ENCODE measurements at places on chromosomes 2 and 18.

DNA sequence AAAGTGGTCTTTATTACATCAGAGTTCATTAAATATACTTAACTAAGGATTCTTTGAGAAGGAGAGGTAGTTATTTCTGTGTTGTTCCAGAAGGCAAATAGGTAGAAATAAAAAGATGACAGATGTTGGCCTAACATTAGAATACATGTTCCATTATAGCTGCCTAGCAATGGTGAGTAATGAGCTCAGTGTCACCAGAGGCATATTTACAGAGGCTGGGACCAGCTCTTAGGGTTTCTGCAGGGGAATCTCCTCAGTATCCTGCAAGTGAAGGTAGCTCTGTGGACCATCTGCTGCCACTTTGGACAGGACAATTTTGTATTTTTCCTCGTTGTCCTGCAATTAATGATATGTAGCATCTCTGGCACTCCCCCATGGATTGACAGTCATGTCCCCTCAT lies 416.0 kb downstream of the THSD7B start:
- DNase-seq = no peak

DNA sequence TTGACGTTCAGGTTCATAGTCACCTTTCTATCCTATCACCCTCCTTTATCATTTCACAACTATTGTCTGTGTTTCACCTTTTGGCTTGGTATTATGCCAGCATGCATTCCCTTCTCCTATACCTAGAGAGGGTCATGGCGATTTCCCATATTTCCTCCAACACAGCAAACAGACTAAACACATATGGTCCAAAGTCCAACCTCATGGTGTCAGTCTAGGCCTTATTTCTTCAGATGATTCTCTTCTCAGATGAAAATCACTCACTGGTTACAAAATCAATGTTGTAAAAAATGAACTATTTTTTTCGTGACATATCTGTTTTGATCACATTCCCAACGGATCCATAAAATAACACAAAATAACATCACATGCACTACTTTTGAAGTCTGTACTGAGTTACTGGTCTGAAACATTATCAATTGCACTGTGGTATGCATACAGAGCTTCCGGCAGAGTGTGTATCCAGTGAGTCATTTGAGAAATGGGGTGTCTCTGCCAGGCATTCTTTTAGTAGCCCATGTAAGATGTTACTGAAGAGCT lies 204.8 kb upstream of the GALNT5 start:
- DNase-seq = no peak

DNA sequence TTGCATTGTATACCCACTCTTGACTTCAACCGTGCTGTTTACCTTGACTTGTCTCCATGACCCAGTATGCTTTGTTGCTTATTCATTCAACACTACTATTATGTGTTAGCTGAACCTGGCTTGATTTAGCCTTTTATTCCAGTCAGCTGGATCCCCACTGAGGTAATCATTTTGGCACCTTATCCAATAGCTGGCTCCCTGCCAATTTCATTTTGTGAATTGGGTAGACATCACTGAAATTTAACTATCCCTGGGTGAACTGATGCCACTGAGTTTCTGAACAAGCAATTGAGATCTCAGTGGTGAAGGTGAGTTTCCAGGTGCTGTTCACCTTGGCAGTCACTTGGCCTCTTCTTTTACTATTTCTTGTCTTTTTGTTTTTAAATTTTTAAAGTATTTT lies 584.3 kb downstream of the ADCYAP1 start:
- DNase-seq = no peak

DNA sequence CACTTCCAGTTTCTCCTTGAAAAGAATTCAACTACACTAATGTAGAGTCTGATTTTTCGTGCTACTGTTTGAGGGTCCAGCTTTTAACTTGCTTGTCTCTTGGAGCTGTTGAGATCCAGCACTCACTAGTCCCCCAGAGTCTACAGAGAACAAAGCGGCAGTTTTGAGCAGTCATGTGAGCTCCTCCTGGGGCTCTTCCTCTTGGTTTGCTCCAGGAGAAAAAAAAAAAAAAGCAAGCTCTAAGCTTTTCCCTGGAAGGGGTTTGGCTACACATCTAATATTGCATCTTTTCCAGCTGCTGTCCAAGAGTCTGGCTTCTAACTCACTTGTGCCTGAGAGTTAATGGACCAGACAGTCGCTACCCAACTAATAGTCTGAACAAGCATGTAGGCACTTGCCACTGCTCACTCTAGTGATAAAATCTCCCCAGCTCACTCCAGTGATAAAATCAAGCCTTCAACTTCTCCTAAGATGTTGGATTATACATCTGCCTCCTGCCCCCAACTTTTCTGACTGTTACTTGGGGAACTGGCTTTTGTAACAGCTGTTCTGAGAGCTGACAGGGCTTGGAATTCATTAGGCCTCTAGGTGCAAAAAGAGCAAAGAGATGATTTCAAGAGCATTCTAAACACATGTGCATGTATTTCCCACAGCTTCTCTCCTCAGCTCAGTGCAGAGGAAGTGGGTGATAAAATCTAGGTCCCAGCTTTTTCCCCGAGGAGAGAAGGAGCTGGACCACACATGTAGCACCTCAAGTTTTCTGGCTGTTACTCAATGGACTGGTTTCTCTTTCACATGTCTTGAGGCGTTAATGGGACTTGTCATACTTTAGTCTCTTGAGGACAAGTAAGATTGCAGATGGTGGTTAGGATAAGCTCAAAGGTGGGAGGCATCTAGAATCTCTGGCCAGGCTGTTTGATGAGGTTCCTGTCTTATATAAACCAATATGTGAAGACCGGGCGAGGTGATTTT lies 750.5 kb downstream of the LRP1B start:
- DNase-seq = no peak

- DNase-seq = no peak
Measured at GRCh38 chr2:183126635-183127034, 2.4 kb downstream of the NUP35 start.

- DNase-seq = no peak
Measured at GRCh38 chr2:222290736-222291484, 7.9 kb downstream of the PAX3 start.

DNA sequence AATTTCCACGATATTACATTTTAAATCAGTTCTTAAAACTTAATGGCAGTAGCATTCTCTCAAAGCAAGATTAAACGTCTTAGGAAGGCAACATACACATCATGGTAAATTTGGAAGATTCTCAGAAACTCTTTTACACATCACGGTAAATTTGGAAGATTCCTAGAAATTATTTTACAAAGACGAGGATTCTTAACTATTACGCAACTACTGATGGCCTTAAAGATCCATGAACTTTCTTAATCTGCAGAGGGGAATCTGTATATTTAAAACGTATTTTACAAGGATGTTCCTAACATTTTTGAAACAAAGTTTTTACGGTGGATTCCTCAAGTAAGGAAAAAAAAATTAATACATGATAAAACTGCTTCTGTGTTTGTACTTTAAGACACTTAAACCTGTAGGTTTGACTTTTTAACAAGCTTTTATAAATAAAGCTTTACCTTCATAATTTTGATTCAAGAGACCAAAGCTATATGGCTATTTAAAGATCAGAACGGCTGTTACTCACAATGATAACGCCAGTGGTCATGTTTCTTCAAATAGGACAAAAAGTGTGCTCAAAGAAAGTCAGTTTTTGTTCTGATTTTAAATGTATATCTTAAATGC lies 1.7 kb downstream of the ATF2 start:
- DNase-seq = no peak

DNA sequence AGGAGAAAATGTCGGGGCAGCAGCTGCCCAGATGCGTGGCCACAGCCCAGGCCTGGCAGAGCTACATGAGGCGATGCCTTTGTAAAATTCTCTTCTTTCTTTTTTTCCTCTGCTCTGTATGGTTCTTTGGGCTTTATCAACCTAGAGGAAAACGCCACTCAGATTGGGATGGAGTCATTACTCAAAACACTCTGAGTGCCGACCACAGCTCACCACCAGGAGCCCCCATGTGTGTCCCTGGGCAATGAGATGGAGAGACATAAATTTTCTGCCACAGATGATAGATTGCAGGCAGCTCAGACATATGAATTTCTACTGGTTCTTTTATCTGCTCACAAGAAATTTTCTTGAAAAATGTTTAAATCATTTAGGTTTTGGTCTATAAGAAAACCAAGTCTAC lies 56.0 kb downstream of the PARD6G start:
- DNase-seq = no peak

GRCh38 chr18:50559752-50560680 lies at the start of gene MAPK4:
TSS of gene MAPK4 (plus strand) at chr18:50560087. CDS start at chr18:50663959, 103,872 bp downstream.
- no peak for DNase-seq

DNA sequence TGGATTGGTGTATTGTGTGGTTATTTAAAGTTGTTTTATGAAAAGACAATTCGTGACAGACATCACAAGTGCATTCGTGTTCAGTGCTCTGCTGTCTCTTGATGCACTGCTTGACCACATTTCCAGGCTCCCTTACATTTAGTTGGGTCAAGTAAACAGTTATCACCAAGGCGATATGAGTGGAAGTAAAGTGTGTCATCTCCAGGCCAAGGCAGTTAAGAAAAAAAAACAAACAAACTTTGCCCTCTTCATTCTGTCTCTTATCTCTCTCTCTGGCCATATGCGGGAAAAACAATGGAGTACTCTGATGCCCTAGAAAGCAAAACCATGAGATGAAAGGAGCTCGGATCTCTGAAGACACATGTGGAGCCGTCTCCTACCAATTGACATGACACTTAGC lies 131.1 kb downstream of the DSEL start:
- DNase-seq = no peak
